ENCODE measurements at places on chromosomes 2 and 18. TPM values are rescaled to one million over a fixed set of nuclear protein-coding genes. Genes with fewer than 3 reads are reported as not detected.

DNA sequence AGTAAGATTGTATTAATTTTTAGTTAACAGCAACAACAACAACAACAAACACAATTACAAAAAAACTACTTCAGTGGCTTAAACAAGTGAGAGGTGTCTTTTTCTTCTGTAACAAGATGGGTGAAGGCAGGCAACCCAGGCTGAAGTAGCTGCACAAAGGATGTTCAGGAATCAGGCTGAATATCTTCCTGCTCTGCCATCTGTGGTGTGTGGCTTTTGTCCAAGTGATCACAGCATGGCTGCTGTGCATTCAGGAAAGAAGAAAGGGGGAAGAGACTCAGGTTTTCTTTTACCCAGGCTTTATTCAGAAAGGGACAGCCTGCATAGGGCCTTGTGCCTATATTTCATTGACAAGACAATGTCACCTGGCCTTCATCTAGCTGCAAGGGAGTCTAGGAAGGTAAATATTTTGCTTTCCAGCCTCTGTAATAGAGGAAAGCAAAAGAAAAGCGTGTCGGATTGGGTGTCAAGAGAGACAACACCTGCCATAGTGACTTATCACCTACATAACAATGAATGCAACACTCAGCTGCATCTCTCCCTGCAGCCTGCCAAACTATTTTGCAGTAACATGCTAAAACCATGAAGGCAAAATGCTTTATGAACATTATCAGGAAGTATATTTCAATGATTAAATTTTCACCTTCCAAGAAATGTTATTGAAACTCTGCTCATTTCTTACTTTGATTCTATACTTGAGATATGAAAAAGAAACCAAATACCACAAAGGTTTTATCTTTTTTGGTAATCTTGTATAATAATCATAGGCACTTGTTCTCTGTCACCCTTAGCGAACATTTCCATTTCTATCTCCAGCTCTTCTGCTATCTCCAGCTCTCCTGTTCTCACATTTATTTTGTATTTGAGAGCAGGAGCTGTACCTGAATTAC, 14.6 kb downstream of the G6PC2 start:
- DNase-seq = no peak

DNA sequence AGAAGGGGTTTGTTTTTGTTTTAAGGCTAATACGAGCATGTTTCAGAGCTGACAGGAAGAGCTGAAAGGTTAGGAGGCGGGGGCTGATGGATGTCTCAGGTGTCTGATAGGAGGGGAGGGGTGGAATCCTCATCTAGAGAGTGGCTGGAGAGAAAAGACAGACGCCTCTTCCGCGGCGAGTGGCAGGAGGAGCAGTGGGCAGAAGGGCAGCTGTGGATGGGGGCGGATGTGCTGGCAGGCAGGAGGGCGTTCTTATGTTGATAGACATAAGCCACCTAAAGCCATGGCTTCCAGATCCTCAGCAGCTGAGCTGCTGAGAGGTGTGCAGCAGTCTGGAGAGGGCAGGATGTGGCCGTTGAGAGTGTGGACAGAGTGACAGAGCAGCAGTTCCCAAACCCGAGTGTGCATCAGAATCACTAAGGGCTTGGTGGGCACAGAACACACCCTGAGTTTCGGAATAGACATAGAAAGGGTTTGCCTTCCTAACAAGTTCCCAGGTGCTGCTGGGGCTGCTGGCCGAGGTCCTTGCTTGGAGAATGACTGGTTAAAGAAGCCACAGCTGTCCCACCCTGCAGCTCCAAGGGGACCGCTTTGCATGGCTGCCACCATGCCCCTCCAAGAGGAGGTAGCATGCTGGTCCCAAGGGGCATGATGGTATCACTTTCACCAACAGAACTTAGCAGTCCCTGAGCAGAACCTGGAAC, 3.0 kb upstream of the ITM2C start:
- DNase-seq = no peak

DNA sequence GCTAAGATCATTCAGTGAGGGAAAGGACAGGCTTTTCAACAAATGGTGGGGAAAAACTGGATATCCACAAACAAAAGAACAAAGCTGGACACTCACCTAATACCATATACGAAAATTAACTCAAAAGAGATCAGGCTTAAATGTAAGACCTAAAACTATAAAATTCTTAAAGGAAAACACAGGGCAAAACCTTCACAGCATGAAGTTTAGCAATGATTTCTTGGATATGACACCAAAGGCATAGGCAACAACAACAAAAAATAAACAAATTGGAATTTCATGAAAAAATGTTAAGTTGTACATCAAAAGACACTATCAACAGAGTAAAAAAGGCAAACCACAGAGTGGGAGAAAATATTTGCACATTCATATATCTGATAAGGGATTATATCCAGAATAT, 28.3 kb downstream of the PIAS2 start:
- DNase-seq = no peak

DNA sequence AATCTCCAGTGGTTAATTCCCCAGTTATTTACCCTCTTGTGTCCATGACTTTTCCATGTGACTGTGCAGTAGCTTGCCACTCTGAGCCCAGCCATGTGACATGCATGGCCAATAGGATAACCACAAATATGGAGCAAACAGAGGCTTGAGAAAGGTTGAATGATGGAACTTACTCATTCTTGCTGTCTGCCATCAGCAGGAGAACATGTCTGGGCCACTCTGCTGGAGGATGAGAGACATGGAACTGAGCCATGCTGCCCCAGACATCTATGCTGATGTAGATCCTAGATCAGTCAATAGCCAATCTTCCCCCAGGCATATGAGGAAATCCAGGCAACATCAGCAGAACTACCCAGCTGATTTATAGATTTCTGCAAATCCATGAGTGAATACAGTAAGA, 992.3 kb upstream of the FANCL start:
- DNase-seq = no peak

The EMILIN1 gene
- total RNA-seq = 84.6 TPM

The SCYGR4 gene
- not detected for total RNA-seq

The CRACDL gene
- 33.3 TPM for total RNA-seq

The HOXD3 gene
- total RNA-seq = 1.7 TPM

The TTL gene
- total RNA-seq = 45.4 TPM

Data from upper lobe of right lung (tissue), 1 donor.